ENCODE measurements at places on chromosomes 16 and 17.

DNA sequence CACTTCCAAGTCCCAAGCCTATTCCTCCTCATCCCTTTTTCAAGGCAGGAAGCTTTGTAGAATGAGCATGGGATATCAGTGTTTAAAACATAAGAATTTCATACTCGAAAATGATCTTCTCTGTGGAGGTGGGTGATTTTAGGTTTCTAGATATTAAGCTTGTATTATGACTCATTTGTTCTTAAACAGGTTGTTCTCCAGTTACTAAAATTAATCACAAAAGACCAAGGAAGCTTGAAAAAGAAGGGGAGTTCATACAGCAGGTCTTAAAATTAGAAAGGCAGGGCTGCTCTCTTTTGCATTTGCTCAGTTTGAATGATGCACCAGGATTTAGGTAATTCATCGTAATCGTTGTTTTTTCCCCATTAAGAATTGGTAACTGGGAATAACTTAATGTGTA, 208.7 kb downstream of the PRKCA start:
- DNase-seq, result no peak

- no peak for DNase-seq
These were observed 37.6 kb downstream of the ZNF750 start for GRCh38 chr17:82802075-82802780.

GRCh38 chr17:21287703-21288449, 3.4 kb downstream of the MAP2K3 start:
- peak; percentile 98 for DNase-seq

DNA sequence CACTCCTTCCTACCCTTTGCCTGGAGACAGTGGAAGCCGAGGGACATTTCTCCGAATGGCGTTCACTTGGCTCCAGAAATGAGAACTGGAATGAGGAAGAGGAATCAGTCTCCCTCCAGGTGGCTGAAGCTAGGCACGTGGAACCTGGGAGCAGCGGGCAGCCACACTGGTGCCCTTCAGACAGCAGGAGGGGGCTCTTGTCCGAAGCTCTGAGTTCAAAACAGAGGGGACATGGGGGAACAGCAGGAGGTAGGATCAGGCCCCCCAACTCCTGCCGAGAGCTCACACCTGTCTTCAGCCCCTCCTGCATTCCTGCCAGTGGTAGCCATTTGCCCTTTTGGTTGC, 41.5 kb downstream of the TMEM235 start:
- DNase-seq, result no peak

GRCh38 chr17:74654742-74655141, 31.2 kb upstream of the CD300E start:
- no peak for DNase-seq

DNA sequence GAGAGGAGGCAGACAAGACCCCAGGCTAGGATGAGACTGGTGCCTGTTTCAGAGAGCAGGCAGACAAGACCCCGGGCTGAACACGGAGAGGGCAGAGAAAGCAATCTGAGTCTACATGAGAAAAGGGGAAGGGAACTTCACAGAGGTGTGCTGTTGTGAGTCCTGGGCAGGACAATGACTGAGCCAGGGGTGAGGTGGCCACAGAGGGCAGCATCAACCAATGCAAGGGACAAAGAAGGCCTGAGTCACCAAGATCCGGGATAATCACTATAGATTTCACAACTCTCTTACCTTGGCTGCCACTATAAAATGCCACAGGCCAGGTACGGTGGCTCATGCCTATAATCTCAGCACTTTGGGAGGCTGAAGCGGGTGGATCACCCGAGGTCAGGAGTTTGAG, 89.0 kb downstream of the SLC39A11 start:
- DNase-seq, result no peak

DNA sequence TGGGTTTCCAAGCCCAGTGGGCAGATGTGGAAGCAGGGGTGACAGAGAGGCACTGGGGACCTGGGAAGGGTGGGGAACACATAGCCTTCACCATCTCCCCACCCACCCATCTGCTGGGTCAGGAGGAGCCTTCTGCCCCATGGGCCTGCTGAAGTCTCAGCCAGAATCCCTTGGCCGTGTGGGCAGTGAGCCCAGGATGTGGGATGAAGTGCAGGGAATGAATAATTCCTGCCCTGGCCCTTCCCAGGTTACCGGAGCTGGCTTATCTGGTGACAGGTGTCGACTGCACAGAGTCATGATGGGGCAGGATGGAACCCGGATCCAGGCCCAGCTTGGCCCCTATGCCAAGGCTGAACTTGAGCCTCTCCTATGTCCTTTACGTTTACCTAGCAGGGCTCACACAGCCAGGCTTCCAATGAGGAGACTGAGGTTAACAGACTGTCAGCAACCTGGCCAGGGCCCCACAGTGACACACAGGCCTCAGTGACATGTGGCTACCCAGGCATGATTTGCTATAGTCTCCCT, 17.5 kb downstream of the ATP2A3 start:
- DNase-seq, result no peak

DNA sequence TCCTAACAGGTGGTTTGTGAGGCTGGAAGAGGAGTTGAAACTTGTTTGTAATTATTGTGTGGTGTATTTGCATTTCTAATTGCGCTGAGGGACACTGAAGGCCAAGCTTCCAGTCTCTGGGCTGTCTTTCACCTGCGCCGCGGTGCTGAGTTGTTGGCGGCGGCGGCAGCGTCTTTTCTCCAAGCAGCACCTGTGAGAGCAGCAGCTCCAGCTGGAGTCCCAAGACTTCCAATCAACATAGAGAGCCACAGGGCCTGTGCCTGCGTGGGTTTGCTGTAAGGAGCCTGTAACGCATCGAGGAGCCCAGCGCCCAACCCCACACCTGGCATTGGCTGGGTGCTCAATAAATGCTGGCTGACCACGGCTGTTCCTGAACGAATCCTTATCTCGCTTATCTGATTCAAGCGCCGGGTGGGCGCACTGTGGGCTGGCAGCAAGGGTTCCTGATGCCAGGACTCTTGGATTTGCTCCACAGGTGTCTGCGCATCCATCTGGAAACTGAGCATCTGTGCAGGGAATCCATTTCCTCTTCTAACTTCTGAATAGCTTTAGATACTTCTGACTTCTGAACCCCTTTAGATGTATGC, 138.1 kb downstream of the ASIC2 start:
- DNase-seq, result no peak

DNA sequence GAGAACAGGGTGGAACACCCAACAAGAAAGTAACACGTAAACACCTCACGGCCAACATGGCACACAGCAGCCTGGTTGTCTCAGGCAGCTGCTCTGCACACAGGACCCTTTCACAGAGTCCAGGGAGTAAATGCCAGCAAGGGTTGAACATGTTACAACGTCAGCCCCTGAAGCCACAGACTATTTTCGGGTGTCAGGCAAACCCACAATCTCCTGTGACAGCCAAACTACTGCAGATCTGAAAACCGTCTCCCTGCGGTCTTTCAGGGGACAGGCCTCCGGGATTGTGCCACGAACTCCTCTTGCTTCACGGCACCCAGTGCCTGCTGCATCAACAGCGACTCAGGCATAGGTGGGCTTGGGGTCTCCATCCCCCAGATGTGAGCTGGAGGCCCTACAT, 127.7 kb downstream of the XYLT1 start:
- no peak for DNase-seq

GRCh38 chr16:70652322-70652721, 6.0 kb downstream of the IL34 start:
- DNase-seq, result no peak

GRCh38 chr17:20611309-20611708, 31.8 kb downstream of the CDRT15L2 start:
- DNase-seq, result no peak

DNA sequence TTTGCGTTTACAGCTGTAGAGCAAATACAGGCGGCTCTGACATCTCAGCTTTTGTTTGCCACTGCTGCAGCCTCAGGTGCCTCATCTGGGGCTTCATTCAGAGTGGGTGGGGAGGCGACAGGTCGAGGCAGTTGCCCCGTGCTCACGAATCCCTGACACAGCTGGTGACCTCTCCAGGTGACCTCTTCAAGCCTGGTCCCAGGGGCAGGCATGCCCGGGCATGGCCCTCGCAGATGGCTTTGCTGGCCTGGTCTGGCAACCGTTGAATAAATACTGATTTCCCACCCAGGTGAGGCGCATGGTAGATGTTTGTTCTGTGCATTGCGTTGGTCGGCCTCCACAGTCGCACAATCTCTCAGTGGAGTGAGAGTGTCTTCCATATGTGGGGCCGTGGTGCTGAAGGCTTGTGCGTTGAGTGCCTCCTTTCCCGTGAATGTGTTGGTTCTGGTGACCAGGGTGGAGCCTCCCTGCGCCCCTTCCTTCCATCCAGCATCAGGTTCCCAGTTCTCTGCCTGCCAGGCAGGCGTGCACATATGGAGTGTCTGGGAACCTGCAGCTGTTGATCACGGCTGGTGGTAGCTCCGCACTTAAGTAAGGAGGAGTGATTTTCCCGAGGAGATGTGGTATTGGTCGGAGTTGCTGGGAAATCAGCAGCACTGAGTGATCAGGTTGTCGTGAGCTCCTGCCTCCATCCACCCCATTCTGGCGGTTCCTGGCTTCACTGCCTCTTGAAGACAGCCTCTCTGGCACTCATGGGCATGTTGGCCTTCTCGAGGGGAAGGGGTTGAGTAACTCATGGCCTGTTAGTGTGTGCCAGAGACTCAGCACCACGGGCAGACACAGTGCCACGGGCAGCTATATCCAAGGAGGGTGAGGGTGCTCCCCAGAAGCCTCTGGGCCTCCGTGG, 149.7 kb downstream of the RPTOR start:
- DNase-seq, result no peak

DNA sequence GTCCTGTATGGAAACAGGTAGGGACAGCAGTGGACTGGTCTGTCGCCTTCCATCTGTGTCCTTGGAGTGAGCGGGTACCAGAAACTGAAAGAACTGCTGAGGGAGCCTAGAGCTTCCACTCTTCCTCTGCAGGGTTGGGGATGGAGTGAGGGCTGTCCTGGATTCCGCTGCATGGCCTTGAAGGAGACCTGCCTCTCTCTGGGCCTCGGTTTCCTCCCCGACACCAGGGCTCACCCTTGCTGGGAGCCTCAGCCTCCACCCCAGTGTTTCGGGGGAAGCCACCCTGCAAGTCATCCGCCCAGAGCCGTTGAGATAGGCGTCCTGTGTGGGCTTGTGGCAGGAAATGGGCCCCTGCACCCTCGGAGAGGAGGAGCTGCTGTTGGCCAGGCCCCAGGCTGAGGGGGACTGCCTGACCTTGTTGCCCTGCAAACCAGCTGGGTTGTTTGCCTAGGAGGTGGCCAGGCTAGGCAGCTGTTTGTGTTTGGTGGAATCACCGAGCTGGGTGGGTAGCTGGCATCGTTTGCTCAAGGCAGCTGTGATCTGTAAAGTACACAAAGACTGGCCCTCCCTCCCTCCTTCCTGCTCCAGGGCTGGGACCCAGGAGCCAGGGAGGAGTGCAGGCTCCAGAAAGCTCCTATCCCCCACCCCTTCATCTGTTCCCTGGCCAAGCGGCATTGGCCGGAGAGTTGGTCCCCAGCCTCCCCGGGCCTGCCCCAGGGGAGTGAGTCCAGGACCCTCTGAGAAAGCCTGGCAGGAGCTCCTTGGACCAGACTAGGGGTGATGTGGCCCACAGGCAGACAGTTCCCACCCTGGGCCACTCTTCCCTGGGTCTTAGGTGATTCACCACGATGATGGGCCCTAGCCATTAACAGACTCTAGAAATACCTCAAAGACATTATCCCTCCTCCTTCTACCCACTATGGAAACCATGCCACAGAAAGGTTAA, 1.3 kb downstream of the RAB37 start:
- no peak for DNase-seq

DNA sequence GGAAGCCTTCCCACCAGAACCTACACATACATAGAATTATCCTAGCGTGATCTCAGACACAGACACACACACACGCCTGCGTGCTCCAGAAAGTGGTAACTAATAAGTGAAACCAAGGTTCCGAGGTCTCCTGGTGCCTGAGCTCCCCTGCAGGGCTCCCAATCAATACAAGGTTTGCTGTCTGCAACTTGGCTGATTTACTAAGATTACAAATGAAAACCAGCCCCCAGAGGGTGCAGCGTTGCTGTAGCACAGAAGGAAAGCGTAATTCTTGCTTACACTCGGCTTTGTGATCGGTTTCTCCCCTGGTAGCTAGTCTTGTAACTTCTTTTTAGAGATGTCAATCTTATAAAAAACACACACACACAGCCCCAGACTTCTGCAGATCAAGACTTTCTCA, 334.1 kb upstream of the XYLT1 start:
- no peak for DNase-seq

DNA sequence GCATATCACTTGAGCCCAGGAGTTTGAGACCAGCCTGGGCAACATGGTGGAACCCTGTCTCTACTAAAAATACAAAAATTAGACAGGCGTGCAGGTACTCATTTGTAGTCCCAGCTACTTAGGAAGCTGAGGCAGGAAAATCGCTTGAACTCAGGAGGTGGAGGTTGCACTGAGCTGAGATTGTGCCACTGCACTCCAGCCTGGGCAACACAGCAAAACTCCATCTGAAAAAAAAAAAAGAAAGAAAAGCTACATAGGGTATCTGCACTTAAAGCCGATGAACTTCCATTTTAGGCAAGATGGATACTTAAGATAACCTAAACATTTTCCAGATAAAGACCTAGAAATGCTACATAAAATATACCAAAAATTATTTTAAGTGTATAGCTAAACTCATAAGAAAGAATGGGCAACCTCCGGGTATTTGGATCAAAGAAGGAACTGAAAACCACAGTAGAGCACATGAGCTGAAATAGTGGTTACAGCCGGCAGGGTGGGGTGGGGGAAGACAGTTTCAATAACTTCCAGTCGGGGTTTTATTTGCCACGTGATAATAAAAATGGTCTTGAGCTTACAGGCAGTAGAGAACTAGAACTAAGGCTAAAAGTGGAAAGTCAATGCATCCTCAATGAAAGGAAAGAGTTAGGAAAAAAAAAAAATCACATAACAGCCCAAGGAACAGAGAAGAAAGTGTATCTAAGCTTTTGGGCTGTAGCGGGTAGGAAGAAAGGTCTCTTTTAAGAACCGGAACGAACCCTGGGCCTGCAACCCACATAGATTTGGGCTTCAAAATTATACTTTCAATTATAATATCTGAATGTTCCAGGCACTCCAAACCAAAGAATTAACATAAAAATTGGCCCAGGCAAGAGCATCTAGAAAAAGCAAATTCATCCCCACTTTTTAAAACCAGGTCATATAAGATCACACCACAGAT, 53.1 kb downstream of the CFDP1 start:
- peak; percentile 54 for DNase-seq

- DNase-seq, result no peak
These were observed 53.5 kb downstream of the PARN start for GRCh38 chr16:14576532-14576931.

GRCh38 chr16:69921127-69921526, 30.0 kb upstream of the CLEC18A start:
- no peak for DNase-seq

- no peak for DNase-seq
These were observed 22.7 kb downstream of the YWHAE start for GRCh38 chr17:1377334-1377733.
